Choroid plexus epithelial cell (primary cell): ENCODE measurements at places on chromosomes 16 and 17.

GRCh38 chr17:14499976-14500375 is 199.1 kb downstream of the HS3ST3B1 start:
- no peak for DNase-seq

DNA sequence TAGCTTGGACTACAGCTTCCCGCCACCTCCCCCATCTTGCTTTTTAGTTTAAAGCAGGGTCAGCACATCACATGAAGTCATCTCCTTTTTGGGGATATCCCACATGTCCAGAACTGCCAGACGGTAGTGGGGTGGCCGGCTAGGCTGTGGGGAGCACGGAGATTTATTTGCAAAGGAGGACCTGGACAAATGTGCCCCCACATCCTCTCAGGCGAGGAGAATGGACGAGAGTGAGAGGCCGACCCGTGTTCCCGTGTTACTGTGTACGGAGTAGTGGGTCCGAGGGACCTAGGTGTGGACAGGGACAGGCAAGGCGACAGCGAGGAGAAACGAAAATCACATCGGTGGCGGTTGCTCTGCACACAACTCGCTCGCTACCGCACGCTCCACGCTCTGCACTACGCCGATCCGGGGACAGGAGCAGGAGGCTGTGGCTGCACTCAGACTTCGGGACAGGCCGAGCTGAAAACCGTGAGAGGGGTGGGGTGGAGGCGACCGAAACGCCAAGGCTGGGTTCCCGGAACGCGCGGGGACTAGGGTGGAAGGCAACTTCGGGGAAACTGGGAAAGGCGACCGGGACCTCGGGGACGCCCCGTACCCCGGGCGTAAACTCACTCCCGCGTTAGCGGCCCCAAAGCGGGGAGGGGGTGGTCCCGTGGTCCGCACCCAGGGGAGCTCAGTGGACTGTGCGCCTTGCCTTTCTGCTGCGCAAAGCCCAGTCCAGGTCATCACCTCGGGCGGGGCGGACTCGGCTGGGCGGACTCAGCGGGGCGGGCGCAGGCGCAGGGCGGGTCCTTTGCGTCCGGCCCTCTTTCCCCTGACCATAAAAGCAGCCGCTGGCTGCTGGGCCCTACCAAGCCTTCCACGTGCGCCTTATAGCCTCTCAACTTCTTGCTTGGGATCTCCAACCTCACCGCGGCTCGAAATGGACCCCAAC is at the start of gene MT1A:
Gene MT1A, plus strand, starts transcription at position 853 of the 937 bp plus-strand sequence. Its CDS starts 73 bp downstream, at position 926.
- DNase-seq, result peak; percentile 62

DNA sequence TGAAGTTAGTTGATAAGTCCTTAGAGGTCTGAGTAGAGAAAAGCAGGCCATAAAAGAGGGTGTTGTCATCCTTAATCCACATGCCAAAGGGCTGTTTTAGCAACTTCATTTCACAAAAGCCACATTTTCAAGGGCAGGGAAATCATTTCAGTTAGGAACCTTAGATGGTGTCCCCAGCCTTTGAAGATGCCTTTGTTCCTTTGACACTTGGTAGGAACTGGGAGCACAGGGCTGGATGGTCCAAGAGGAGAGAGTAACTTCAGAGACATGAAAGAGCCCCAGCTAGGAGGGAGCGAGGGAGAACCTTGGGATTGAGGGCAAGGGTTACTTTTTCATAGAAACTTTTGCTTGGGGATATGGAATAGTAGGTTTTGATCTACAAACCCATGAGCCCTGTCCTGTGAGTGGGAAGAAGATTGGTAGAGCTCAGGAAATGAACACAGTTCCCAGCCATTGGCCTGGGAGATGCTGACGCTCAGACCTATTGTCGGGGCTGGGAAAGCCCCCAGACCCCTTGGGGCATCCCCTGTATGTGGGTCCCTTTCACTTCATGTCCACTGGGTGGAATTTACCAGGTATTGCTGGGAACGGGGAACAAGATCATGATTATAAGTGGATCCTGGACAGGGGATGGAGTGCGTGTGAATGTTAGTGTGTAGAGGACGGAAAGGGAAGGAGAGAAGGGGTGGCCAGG is 18.9 kb downstream of the MSI2 start:
- DNase-seq, result no peak

GRCh38 chr17:70355185-70355584 is 185.9 kb downstream of the KCNJ2 start:
- DNase-seq, result peak; percentile 49
